ENCODE measurements at places on chromosomes 5 and 9.

DNA sequence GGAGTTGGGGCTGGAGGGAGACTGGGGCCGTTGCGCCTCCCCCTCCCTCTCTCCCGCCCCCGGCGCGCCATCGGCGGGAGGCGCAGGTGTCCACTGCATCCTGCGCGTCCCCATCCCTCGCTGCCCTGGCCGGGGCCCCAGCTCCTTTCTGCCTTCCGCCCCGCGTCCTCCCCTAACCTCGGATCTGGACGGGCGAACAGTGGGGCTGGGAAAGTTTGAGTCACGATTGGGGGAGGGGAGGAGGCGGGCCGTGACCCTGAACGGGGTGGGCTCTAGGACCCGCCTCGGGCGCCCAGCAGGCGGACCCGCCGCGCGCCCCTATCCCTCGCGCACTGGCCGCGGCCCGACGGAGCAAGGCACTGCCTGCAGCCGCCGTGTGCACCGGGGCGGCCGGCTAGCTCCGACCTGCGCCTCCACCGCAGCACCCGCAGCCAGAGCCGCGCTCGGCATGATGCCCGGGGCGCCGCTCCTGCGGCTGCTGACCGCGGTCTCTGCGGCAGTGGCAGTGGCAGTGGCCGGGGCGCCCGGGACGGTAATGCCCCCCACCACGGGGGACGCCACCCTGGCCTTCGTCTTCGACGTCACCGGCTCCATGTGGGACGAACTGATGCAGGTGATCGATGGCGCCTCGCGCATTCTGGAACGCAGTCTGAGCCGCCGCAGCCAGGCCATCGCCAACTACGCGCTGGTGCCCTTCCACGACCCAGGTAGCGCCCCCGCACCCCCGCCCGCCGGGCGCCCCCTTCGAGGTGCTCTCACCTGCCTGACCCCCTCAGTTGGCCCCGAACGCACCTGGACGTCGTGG, at the start of gene HMCN2:
HMCN2 (plus strand) TSS at position 330 of the 805 bp plus-strand sequence; CDS start at position 449, 119 bp downstream.
- no peak for DNase-seq

DNA sequence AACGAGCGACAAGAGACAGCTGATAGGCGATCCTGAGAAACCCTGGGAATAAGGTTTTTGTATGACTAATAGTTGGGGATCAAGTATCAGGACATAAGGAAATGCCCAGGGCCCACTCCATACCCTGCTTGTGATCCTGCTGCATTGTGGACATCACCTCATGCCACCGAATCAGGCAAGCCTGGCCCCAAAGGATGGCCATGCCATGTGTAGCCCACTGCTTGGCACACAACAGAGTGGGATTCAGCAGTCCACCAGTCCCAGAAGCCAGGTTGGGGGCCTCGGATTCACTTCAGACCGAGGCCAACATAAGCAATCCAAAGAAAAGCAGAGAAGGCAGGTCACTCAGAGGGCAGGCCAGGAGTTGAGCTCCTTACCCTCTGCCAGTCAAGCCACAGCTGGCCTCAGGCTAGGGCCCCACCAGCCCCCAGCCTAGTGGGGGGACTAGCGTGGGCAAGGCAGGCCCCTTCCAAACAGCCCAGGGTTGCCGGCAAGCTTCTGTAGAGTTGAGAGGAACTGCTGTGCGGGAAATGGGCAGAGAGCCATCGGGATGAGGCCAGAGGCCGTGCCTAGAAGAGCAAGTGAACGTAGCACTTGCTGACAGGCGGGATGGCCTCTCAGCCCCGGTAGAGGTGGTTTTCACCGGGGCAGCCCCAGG, 5.0 kb downstream of the NOP16 start:
- no peak for DNase-seq

GRCh38 chr5:118371973-118372831, 616.1 kb downstream of the DTWD2 start:
- DNase-seq = no peak

DNA sequence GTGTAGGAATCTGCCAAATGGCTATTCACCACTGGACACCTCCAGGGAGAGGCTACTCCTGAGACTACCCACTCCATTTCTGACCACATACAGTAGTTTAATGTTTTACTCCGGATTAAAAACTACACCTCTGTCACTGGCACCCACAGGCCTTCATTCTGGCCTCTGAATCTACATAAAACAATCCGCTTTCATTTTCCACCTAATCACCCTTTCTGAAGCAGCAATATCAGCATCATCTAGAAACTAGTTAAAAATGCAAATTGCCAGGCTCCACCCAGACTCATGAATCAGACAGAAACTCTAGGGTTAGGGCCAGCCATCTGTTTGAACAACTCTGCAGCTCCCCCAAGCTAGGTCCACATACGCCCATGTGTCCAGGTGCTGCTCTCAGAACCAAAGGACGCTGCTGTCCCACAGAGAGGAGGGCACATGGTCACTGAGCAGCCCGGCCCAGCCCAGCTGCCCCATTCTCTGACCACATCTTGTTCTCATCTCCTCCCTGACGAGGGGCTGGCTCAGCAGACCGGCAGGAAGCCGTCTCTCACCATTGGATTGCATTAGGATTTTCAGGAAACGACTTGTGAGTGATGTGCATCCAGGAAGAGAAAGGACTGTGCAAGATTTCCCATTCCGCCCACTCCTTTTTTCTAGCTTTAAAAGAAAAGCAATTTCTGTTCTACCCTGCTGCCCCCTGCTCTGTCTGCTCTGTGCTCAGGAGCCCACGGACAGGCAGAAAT, 34.7 kb downstream of the ADAM19 start:
- DNase-seq = no peak

GRCh38 chr5:65329266-65329665, 152.5 kb downstream of the ADAMTS6 start:
- no peak for DNase-seq

GRCh38 chr5:130975299-130975698, 189.8 kb downstream of the HINT1 start:
- no peak for DNase-seq

- DNase-seq = no peak
Observed at GRCh38 chr5:51181208-51181894, 201.9 kb upstream of the ISL1 start.

- DNase-seq = no peak
Observed at GRCh38 chr5:95042037-95042436, 242.9 kb downstream of the MCTP1 start.

GRCh38 chr5:23332650-23333251, 174.7 kb upstream of the PRDM9 start:
- DNase-seq = no peak

GRCh38 chr9:32350682-32351081, 33.8 kb upstream of the ACO1 start:
- DNase-seq = no peak

DNA sequence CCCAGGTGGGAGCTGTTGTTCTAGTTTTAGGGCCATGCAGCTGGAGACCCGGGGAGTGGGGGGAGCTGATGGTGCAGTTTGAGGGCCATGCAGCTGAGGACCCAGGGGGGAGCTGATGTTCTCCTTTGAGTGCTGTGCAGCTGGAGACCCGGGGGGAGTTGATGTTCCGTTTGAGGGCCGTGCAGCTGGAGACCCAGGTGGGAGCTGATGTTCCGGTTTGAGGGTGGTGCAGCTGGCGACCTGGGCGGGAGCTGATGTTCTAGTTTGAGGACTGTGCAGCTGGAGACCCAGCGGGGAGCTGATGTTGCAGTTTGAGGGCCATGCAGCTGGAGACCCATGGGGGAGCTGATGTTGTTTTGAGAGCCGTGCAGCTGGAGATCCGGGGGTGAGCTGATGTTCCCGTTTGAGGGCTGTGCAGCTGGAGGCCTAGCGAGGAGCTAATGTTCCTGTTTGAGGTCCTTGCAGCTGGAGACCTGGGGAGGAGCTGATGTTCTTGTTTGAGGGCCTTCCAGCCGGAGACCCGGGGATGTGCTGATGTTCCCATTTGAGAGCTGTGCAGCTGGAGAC, 14.6 kb downstream of the PDCD6 start:
- DNase-seq = no peak

DNA sequence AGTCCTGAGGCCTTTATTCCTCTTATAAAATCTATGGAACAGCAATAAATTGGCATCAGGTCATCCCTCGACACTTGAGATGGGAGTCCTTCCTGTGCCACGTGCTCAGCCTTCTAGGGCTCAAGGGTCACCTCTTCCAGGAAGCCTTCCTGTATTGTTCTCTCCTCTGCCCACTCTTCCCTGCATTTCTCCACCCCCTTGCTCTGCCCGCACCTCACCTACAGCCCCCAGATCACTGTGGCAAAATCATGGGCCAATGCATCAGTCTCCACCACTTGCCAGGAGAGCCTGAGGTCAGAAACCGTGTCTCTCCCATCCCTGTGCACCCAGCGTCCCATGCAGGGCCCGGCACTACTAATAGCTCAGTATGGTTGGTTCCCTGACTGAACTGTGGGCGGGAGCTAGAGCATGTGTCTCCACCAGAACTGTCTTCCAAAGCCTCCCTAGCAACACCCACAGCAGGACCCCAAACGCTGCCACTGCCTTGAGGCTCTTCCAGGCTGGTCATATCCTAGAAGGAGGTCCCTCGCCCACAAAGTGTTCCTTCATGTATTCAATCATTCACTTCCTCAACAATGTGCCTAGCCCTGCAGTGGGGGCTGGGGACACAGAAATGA, 13.5 kb downstream of the DUSP1 start:
- DNase-seq = no peak

DNA sequence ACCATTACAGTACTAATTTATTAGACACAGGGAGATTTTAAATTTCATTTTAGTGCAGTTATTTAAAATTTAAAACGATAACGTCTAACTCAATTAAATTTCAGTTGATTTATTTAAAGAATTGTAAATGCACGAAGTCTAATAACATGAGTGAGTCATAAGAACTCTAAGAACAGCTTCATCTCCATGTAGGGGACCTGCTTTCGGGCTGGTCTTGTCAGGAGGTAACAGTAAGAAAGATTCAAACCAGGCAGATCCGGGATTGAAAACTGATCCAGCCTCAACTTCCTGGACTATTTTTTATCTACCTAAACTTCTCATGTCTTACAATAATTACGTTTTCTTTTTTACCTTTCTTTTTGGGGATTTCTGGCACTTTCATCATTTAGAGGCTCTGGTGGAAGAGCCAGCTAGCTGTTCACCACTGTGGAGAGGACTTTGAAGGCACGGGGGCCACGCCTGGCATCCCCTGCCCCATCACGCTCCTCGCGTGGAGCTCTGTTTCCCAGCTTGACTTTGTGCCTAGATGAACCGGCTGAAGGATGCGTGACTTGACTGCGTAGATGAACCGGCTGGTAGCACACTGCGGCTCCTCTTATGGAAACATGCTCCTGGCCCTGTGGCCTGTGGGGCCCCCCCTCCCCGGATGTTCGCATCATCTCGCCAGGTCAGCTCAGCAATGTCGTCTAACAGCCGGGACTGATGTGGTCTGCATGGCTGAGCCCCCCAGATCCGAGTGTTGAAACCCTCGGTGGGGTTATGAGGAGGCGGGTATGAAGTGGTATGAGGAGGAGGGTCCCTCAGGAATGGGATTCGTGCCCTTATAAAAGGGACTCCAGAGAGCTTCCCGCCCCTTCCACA, 26.0 kb downstream of the NDUFS6 start:
- DNase-seq = no peak

DNA sequence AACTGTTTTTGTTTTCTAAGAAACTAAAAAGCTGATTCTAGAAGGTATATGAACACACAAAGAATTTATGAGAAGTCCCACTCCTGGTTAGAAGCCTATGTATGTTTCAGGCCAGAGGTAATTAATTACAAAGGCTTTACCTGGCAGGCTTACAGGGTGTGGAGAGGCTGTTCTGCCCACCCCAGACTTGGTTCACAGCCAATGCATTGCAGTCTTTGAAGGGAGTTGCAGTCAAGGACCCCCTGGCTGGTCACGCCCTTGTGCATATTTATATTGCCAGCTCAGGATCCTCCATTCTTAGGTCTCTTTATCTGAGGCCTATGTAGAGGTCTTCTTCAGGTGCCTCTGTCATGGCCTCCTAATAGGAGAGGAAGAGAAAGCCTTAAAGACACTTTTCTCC, 13.6 kb upstream of the PRSS3 start:
- DNase-seq = no peak

DNA sequence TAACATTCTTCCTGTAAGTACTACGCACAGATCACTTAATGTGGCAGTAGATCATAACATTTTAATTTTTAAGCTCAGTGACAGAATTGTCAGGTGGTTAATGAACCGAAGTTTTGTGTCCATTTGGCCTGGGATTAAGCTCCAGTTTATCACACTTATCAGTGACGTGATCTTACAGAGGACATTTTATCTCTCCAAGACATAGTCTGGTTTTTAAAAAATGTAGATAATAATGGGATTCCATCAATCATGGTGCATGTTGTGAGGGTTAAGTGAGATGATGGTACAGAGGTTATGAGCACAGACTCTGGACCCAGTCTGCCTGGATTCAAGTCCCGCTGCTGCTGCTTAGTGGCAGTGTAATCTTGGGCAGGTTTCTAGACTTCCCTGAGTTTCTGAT, 66.0 kb upstream of the ZFAND5 start:
- DNase-seq = no peak

DNA sequence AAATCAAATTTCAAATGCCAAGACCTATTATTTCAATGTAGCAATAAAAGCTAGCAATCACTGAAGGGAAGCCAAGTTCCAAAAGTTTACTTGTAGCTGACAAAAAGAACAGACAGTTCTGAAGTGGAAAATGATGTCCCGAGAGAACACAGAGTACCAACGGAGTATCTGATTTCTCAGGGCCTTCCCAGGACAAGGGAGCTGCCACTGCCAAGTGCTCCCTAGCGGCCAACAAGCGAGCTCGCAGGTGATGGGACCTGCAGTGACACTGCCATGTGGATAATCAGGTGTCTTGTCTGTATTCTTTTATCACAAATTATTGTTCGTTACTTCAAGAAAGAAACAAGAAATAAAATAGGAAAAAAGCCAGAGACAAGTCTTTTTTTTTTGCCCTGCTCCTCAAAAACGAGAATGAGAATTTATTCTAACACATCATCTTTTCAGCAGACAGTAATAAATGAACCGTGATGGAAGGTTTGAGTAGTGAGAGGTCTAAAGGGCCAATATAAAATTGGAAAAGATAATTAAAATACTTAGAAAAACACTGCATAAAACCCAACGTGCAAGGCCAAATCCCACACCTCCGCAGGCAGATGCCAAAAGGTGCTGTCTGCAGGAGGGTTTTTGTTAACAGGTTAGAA, 159.4 kb downstream of the MYO10 start:
- DNase-seq = no peak

GRCh38 chr5:9626955-9627354, 3.2 kb downstream of the TAS2R1 start:
- DNase-seq = no peak

DNA sequence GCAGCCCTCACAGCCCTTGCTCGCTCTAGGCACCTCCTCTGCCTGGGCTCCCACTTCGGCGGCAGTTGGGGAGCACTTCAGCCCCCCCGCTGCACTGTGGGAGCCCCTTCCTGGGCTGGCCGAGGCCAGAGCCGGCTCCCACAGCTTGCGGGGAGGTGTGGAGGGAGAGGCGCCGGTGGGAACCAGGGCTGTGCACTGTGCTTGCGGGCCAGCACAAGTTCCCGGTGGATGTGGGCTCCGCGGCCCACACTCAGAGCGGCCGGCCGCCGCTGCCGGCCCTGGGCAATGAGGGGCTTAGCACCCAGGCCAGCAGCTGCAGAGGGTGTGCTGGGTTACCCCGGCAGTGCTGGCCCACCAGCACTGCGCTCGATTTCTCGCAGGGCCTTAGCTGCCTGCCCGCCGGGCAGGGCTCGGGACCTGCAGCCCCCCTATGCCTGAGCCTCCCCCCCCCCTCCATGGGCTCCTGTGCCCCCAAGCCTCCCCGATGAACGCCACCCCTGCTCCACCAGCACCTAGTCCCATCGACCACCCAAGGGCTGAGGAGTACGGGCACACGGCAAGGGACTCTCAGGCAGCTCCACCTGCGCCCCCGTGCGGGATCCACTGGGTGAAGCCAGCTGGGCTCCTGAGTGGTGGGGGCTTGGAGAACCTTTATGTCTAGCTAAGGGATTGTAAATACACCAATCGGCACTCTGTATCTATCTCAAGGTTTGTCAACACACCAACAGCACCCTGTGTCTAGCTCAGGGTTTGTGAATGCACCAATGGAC, 224.8 kb downstream of the ZNF608 start:
- no peak for DNase-seq

- DNase-seq = no peak
Observed at GRCh38 chr9:137382444-137383080, 40.4 kb downstream of the EXD3 start.
